ENCODE measurements at places on chromosomes 16 and 17.

DNA sequence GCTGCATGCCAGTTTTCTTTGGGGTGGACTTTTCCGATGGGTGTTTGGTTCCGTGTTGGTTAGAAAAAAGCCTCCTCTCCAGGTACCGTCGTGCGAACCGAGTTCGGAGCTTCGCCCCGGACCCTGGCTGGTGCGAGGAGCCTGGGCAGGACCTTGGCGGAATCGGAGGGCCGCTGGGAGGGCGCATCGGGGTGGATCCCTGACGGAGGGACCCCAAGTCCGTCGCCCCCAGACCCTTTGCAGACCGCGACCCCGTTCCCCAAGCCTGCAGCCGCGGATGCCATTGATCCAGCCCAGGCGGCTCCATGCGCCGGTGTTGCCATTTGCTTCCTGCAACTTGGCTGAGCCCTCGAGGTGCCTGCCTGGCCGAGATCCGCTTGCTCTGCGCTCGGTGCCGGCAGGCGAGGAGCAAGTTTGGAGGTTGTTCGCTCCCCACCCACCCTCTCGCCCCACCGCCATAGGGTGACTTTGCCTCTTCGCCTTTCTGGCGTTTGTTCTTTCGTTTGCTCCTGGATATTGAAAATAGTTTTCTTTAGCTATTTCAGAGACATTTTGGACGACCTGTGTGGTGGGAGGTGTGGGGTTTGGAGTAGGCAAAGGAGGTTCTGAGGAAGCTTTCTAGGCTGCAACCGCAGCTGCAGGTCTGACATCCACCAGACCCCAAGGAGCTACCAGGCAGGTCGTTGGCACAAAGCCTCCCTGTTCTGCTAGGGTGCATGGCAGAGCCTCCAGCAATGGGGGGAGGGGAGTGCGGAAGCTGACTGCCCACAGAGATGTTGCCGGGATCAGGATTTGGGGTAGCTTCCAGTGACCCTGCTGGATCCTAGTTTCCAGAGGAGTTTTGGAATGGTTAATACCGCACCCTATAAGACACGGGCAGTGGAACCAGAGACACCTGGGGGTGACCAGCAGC, 58.2 kb downstream of the RAP1GAP2 start:
- H3K4me1 ChIP-seq, result peaks cover 4% of the 10 kb centered on the region
- H3K36me3 ChIP-seq, result no peaks in the 10 kb centered on the region
- no peaks in the 10 kb centered on the region for H3K27me3 ChIP-seq

GRCh38 chr17:57326336-57326735, 70.0 kb downstream of the MSI2 start:
- H3K4me1 ChIP-seq, result no peaks in the 10 kb centered on the region
- no peak overlapping the region for H3K4me3 ChIP-seq
- no peaks in the 10 kb centered on the region for H3K27me3 ChIP-seq
- H3K36me3 ChIP-seq, result no peaks in the 10 kb centered on the region
- no peak overlapping the region for H3K27ac ChIP-seq

GRCh38 chr16:77946823-77947222, 75.5 kb upstream of the CLEC3A start:
- H3K27ac ChIP-seq, result no peak overlapping the region
- H3K27me3 ChIP-seq, result peaks cover 12% of the 10 kb centered on the region
- H3K36me3 ChIP-seq, result no peaks in the 10 kb centered on the region
- no peak overlapping the region for H3K4me3 ChIP-seq

- H3K27ac ChIP-seq, result no peak overlapping the region
- H3K27me3 ChIP-seq, result no peaks in the 10 kb centered on the region
- no peak for DNase-seq
- no peaks in the 10 kb centered on the region for H3K4me1 ChIP-seq
- no peak overlapping the region for H3K4me3 ChIP-seq
These were observed 37.4 kb downstream of the NLRC5 start for GRCh38 chr16:57026778-57027062.

GRCh38 chr17:45393411-45393810, 39.3 kb downstream of the ARHGAP27 start:
- no peak for DNase-seq
- no peak overlapping the region for H3K27ac ChIP-seq
- H3K4me3 ChIP-seq, result no peak overlapping the region
- no peaks in the 10 kb centered on the region for H3K36me3 ChIP-seq
- H3K27me3 ChIP-seq, result no peaks in the 10 kb centered on the region

- H3K27me3 ChIP-seq, result peaks cover 22% of the 10 kb centered on the region
- DNase-seq, result peak; percentile 23
- no peak overlapping the region for H3K4me3 ChIP-seq
- H3K4me1 ChIP-seq, result no peaks in the 10 kb centered on the region
- H3K36me3 ChIP-seq, result no peaks in the 10 kb centered on the region
- H3K27ac ChIP-seq, result no peak overlapping the region
These were observed 394.0 kb downstream of the CA10 start for GRCh38 chr17:51764387-51764971.

DNA sequence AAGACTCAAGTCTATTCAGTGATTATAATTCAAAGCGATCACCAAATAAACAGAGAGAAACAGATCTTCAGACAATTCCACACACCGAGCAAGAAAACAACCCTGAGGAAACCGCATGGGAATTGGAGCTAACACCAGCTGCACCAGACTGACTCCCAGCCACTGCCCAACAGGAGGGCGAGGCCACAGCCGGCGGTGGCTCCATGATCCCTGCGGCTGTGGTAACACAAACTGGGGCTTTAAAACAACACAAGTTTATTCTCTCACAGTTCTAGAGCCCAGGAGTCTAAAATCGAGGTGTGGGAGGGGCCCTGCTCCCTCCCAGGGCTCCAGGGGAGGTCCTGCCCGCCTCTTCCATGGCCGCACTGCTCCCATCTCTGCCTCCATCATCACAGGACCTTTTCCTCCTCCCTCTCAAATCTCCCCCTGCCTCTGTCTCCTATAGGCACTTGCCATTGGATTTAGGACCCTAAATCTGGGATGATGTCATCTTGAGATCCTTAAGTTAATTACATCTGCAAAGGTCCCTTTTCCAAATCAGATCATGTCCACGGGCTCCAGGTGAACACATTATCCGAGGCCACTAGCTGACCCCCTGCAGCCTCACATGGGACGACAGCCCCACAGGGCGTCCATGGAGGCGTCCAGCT, 9.7 kb upstream of the HEXD start:
- no peak for DNase-seq
- no peaks in the 10 kb centered on the region for H3K27me3 ChIP-seq

DNA sequence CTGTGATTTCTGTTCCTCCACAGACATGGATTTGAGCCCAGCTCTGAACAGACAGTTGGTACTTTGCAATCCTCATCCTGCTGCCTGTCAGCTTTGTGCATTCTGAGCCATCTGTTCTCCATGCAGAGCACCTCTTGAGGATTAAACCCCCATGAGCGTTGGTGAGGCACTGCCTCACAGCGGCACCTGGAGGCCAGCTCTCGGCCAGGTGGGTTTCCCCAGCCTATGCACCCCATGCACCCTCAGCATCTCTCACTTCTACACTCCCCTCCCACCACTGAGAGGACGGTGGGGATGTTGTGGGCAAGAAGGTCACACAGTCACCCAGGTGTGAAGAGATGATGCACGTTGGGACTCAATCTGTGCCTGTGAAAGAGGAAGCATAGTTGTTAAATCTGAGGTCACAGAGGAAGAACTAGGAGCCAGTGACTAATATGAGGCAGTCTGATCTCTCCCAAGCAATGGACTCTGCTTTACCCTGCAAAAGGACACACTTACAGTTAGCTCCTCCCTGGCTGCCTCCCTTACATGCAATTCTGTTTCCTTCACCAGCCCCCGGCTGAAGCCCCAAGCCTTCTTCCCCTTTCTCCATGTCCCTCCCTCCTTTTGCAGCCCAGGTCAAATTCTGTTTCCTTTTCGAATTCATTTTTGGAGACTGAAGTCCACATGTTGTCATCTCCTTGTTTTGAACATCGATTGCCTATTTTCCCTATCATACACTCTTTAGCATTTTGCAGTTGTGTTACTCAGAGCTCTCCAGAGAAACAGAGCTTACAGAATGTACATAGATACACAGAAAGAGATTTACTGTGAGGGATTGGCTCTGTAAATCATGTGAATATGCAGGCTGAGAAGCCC, 58.5 kb downstream of the HS3ST3B1 start:
- no peak for DNase-seq
- H3K36me3 ChIP-seq, result no peaks in the 10 kb centered on the region
- no peaks in the 10 kb centered on the region for H3K27me3 ChIP-seq
- no peak overlapping the region for H3K27ac ChIP-seq

- DNase-seq, result no peak
- no peaks in the 10 kb centered on the region for H3K27me3 ChIP-seq
- H3K4me3 ChIP-seq, result no peak overlapping the region
- no peaks in the 10 kb centered on the region for H3K4me1 ChIP-seq
- no peak overlapping the region for H3K27ac ChIP-seq
These were observed 6.9 kb downstream of the HIRIP3 start for GRCh38 chr16:29988346-29989075.

DNA sequence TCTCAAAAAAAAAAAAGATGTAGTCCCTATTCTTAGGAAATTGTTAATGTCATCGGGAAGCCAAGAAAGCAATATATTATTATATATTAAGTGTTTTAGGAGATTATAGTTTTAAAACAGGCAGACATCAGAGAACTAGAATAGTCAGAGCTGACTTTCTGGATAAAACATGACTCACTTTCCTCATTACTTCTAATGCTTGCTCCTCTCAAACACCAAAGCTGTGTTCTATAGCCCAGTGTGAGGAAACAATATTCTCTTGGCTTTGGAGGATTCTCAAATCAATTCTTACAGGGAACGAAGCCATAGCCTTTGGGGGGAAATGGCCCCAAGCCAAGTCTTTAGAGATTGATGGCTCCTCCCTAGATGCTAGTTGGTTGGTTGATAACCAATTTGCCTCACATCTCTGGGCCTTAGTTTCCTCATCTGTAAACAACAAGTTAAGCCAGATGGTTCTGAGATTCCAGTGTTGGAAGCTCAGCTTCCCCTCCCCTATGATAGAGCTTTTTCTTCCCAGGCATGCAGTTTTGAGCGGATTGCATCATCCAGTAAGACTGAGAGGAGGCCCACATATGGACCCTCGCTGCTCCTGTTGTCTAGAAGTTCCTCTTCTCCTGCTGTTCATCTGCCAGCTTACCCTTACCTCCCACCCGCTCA, 12.4 kb downstream of the NMT1 start:
- no peaks in the 10 kb centered on the region for H3K27me3 ChIP-seq
- DNase-seq, result no peak
- no peak overlapping the region for H3K4me3 ChIP-seq
- peak overlapping the region; percentile 81 for H3K27ac ChIP-seq
- no peaks in the 10 kb centered on the region for H3K36me3 ChIP-seq

DNA sequence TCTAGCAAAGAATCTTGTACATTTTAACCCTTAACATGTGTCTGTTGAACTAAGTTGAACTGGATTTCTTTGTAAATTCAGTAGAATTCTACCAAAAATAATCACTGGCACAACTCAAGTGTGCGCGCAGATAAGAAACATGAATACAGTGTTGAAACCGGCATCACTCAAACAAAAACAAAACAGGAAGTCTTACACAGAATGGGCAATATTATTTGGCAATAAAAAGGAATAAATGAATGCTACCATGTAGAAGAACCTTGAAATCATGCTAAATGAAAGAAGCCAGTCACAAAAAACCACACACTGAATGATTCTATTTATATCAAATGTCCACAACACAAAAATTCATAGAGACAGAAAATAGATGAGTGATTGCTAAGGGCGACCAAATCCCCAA, 102.9 kb upstream of the ZFHX3 start:
- no peaks in the 10 kb centered on the region for H3K27me3 ChIP-seq
- DNase-seq, result no peak
- no peak overlapping the region for H3K4me3 ChIP-seq
- no peaks in the 10 kb centered on the region for H3K36me3 ChIP-seq

- no peaks in the 10 kb centered on the region for H3K36me3 ChIP-seq
- H3K27ac ChIP-seq, result no peak overlapping the region
- H3K27me3 ChIP-seq, result no peaks in the 10 kb centered on the region
- DNase-seq, result no peak
- H3K4me3 ChIP-seq, result no peak overlapping the region
These were observed 1.4 kb upstream of the PMP22 start for GRCh38 chr17:15266325-15267125.

DNA sequence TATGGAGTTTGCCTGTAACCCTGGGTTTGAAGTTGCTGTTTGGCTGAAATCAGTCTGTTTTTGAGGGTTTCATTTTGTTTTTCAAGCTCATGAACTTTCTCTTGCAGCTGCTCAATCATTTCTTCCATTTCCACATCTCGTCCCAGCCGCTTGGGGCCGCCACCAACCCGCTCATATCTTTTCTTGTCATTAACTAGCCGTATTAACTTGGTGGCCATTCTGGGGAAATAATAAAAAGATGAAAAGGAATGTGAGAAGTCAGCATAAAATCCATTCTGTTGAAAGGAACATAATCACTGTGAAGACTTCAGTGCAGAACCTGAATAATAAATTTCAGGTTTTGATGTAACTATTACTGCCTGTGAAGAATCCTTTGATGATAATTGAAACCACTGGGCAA, 11.5 kb downstream of the RPGRIP1L start:
- no peaks in the 10 kb centered on the region for H3K4me1 ChIP-seq
- no peaks in the 10 kb centered on the region for H3K36me3 ChIP-seq
- H3K4me3 ChIP-seq, result no peak overlapping the region
- no peak for DNase-seq
- H3K27ac ChIP-seq, result no peak overlapping the region

GRCh38 chr17:38326996-38327792, 16.6 kb downstream of the GPR179 start:
- no peaks in the 10 kb centered on the region for H3K4me1 ChIP-seq
- H3K4me3 ChIP-seq, result no peak overlapping the region
- DNase-seq, result no peak
- no peaks in the 10 kb centered on the region for H3K27me3 ChIP-seq
- H3K36me3 ChIP-seq, result no peaks in the 10 kb centered on the region

- no peak overlapping the region for H3K27ac ChIP-seq
- no peak for DNase-seq
- no peaks in the 10 kb centered on the region for H3K36me3 ChIP-seq
- H3K4me1 ChIP-seq, result no peaks in the 10 kb centered on the region
These were observed 62.9 kb downstream of the PRMT7 start for GRCh38 chr16:68373528-68374245.

GRCh38 chr16:8763899-8764298, 33.5 kb downstream of the TMEM186 start:
- H3K36me3 ChIP-seq, result peaks cover 4% of the 10 kb centered on the region
- no peak for DNase-seq
- no peak overlapping the region for H3K27ac ChIP-seq
- H3K4me3 ChIP-seq, result no peak overlapping the region

DNA sequence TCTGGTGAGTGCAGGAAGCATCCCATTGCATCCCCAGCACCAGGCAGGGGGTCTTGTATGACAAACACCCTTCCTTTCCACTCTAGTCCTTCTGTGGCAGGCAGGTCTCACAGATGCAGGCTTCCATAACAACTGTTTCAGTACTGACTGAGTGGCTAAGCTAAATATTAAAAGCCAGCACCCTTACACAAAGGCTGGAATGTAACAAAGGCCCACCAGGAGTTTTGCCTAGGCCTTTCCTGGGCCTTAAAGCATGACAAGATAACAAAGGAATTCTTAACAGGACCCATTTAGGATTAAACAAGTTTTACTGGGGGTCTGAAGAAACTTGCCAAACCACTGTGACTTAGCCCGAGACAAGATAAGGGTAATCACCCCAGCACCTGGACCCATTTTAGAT, 228.9 kb upstream of the RPL38 start:
- no peaks in the 10 kb centered on the region for H3K4me1 ChIP-seq
- DNase-seq, result no peak
- H3K27me3 ChIP-seq, result no peaks in the 10 kb centered on the region
- H3K36me3 ChIP-seq, result no peaks in the 10 kb centered on the region
- H3K27ac ChIP-seq, result no peak overlapping the region

All from breast epithelium (tissue), 4 donors.